BE2C (cell line): ENCODE measurements at places on chromosomes 4 and X.

DNA sequence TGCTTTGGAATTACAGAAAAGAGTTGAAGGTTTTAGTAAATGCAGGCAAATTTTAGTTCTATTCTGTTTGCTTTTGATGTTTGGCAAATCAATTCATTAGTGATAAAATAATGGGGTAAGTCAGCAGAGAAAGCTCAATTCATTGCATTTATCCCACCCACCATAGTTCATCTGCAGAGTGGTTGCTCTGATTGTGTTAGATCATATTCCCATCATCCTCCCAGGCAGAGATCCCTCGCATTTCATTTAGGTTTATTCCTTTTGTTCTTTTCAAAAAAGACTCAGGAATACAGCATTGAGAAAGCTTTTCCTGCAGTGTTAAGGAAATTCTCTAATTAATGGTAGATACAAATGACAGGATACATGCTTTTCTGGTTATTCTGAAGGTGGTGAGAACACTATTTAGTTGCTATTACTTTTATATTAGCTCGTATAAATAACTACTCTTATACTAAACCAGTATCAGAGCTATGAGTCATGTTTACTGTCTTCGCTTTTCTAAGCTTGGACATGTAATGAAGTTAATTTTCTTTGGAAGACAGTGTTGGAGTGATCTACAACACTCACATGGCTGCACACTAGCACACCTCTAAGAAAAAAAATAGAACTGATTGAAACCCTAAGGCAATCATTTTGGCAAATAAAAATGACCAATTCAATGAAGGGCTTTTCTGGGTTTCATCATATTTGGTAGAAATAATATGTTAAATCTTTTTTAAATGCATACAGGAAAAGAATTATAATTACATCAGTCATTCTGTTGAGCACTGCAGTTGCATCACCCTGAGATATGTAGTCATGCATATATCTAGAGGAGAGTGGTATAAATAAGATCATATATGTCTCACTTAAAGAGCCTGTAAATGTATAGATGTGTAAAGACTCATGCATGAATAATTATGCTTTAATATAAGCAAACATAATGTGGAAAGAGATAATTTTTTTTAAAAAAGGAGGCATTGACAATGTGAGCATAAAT, 351.6 kb downstream of the PCDH7 start:
- no peak for DNase-seq

- no peak for DNase-seq
Observed at GRCh38 chr4:94870146-94870545, 112.4 kb downstream of the BMPR1B start.

DNA sequence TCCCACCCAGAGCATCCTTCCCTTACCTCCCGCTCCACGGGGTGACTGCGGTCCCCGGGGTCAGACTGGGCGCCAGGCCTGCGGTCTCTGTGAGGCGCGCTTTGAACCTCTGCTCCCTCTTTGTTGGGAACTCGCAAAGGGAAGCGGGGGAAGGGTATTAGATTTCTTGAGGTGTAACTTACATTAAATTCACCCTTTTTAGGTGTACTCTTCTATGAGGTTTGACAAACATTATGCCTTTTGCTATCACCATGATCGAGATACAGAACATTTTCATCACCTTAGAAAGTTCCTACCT, 569 bp downstream of the DCK start:
- DNase-seq = no peak

GRCh38 chr4:164856396-164856795, 20.6 kb upstream of the APELA start:
- DNase-seq = no peak

DNA sequence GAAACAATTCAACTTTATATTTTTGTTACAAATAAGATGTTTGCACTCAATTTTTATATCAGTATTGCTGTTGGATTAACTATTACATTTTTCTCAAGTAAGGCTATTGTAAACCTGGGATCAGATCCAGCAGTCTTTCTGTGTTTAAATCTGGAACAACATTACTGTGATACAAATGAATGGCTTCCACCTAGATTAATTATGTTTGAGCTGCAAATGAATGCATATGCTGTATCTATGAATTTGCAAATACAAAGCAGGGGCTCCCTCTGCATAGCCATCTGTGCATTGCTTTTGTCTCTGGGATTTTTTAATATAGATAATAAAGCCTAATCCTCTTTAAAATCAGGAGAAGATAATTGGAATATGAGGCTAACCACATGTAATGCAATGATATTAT, 69.8 kb upstream of the NEIL3 start:
- DNase-seq = no peak

DNA sequence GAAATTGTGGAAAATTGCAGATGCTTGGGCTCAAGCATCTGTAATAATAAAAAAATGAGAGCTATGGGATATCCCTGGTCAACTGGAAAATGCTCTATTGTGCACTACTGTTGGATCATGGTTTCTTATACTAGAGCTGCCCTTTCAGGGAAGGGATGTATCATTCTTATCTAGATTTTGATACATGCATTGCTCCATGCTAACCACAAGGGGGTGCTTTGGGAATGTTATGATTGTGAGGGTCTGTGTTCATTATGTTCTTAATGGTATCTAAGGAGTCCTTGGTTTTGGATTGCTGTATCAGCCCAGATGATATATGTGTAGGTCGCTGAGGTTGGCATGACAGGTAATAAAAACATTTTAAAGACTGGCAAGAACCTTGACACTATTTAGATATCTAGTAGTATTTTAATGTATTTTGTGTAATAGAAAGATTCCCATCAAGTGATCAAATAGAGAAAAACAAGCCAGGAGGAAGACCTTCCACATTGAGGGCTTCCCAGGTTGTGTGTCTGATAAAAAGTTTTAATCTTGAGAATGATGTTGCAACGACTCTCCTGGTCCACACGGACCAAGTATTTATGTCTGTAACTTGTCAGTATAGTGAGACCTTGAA, 49.2 kb upstream of the TLR2 start:
- DNase-seq = no peak

GRCh38 chr4:17385403-17385802, 126.5 kb downstream of the QDPR start:
- DNase-seq = no peak

- peak; percentile 80 for DNase-seq
Observed at GRCh38 chrX:72115380-72115779, 16.3 kb downstream of the RTL5 start.

GRCh38 chr4:41456559-41457101, 81.3 kb upstream of the LIMCH1 start:
- no peak for DNase-seq

DNA sequence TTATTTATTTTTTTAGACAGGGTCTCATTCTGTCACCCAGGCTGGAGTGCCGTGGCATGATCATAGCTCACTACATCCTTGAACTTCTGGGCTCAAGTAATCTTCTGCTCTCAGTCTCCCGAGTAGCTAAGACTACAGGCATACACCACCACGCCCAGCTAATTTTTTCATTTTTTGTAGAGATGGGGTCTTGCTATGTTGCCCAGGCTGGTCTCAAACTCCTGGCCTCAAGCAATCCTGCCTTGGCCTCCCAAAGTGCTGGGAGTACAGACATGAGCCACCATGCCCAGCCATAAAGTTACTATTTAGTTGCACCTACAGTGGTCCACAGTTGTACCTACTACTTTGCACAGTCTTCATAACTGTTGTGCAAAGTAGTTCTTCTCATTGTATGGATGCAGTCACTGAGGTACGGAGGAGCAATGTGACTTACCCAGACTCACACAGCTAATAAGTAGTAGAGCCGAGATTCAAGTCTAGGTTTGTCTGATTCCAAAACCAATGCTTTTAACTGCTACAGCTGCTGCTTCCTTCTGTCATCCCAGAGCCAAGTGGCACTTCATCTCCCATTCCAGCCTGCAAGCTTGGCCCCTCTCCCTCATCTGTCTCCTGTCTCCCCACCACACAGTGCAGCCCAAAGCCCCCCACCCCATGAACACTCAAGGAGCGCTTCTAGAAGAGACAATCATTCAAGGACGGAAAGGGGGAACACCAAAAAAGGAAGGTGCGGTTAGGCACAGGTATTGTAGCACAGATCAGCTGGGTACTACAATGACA, 24.0 kb upstream of the IQSEC2 start:
- DNase-seq = no peak

DNA sequence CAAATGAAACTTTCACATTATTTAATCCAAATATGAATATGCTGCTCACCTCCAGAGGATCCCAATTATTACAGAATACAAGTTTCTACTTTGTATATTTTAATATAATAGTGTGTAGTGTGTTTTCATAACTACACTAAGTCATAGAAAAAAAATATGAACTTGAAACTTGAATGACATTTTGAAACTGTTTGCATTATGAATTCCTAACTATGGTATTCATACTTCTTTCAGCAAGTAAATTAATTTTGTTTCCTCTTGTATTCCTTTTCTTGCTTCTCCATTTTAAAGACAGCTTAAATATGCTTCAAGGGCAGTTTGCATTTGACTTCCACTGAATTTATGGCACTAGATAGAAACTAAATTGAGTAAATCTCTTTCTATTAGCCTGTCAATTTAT, 177.1 kb downstream of the BMPR1B start:
- no peak for DNase-seq

GRCh38 chrX:71236836-71237235, 13.8 kb downstream of the GJB1 start:
- no peak for DNase-seq

DNA sequence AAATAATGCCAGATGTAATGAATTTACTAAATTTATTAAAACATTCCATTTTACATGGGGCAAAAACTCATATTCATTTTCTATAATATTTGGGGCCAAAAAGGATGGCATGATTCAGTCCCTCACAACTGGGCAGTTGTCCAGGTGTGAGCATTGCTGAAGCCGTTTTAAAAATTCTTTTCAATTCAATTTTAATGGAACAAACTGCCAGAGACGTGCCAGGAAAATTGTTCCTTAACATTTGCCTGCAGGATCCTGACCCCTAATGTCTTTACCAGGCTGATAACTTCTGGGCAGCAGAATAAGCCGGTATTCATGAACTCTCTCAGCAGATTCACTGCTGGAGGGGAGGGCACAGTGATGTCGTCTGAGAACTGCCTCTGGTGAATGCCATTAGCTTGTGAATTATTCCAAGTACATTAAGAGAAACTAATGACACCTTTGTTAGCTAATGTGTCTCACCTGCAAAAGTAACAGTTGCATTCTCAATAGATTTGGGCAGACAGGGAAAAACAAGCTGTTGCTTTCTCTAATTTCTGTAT, 1445.1 kb upstream of the TENM3 start:
- DNase-seq = no peak

DNA sequence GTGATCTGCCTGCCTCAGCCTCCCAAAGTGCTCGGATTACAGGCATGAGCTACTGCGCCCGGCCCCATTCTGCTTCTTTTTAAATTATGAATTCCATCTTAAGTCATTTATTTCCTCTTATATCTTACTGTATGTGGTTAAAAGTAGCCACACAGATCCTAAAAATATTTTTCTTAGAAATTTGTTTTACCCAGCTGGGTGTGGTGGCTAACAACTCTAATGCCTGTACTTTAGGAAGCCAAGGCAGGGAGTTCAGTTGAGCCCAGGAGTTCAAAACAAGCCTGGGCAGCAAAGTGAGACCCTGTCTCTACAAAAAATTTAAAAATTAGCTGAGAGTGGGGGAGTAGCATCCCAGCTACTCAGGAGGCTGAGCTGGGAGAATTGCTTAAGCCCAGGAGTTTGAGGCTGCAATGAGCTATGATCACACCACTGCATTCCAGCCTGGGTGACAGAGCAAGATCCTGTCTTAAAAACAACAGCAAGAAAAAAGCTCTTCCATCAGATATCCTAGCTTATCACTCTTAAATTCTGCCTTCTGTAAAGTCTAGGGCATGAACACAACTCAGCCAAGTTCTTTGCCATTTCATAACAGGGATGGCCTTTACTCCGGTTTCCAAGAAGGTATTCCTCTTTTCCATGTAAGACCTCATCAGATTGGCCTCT, 15.1 kb upstream of the AFF1 start:
- no peak for DNase-seq

GRCh38 chrX:152445926-152446325, 5.2 kb downstream of the GABRA3 start:
- no peak for DNase-seq

DNA sequence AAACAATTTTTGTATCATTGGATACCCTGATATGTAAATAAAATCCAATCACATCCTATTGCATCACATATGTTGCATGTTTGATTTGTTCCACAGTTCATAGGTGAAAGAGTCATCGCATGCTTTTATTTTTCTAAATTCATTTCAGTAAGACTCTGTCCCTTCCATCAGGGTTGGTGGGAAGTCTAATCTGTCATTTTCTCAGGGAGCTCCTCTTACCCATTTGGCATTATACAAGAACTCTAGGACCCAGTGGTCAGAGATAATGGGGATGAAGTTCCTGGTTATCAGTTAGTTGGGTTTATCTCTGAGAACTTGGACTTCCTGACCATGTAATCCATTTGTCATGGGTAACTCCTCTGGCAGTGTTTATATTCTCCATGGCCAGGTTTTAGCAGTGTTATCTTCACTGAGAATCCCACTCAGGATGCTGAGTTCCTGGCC, 227.1 kb upstream of the JADE1 start:
- no peak for DNase-seq

DNA sequence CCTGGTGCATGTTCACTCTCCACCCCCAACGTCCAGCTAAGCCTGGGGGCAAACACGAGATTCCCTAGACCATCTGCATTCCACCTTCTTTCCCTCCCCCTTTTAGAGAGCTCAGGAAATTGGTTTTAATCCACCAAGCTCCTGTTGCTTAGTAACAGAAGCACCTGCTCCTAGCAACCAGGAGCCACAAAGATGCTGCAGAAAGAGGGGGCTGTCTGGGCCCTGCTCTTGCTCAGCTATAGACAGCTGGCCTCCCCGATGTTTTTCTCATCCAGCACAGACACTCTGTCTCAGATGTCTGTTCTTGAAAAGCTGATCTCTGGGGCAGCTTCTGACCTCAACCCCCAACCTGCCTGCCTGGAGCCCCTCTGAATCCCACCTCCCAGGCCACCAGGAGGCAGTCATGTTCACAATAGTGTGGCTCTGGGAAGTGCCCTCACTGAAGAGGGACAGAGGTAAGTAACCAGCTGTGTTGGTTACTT, 71.5 kb downstream of the SLC16A2 start:
- peak; percentile 15 for DNase-seq

- DNase-seq = no peak
Observed at GRCh38 chr4:28014469-28014868, 1153.8 kb downstream of the STIM2 start.

DNA sequence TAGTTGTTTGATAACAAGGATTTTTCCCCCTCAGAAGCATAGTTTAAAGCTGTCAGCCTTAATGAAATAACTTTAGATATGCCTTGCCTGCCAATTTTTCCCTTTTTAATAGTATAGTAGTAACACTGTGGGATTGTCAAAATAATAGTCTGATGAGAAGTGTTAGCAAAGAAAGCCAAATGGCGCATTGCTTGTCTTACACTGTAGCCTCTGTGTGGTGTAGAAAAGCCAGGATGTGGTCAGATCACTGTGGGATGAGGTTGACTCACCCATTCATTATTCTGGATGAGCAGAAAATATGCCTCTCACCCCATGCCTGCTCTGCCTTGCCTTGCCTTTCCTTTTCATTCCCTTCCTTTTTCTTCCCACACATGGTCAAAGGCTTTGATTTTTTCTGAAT, 257.8 kb upstream of the NRK start:
- no peak for DNase-seq

GRCh38 chrX:29652484-29652883, 562.9 kb upstream of the MAGEB2 start:
- no peak for DNase-seq

GRCh38 chrX:133838761-133839676, 146.4 kb downstream of the GPC3 start:
- DNase-seq = peak; percentile 44

GRCh38 chr4:86927843-86928395, 6.9 kb upstream of the AFF1 start:
- DNase-seq = no peak
